Activated CD4-positive, alpha-beta T cell treated with anti-CD3 and anti-CD28 coated beads for 36 hours (primary cell): ENCODE measurements at places on chromosomes 11 and 22.

- DNase-seq = no peak
These were observed 46.9 kb downstream of the OR4D9 start for GRCh38 chr11:59558270-59558643.

GRCh38 chr11:66933531-66933930 is 24.7 kb downstream of the PC start:
- DNase-seq = no peak

DNA sequence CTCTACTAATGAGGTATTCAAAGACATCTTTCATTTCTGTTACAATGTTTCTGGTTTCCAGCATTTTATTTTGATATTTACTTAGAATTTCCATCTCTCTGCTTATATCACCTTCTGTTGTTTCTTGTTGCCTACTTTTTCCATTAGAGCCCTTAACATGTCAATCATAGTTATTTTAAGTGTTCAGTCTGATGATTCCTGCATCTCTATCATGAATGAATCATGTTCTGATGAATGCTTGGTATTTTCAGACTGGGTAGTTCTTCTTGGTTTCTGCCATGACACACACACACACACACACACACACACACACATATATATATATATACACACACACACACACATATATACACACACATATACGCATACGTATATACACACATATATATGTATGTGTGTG is 486.4 kb upstream of the ISX start:
- no peak for DNase-seq

GRCh38 chr22:19046719-19047609 is 75.2 kb downstream of the DGCR2 start:
- DNase-seq = no peak
